ENCODE measurements at places on chromosomes 2 and 18.
A peak's percentile ranks its signal among the peaks of the same experiment; 100 is the strongest.

GRCh38 chr2:7014174-7014640, 97.0 kb downstream of the RNF144A start:
- no peak for DNase-seq

DNA sequence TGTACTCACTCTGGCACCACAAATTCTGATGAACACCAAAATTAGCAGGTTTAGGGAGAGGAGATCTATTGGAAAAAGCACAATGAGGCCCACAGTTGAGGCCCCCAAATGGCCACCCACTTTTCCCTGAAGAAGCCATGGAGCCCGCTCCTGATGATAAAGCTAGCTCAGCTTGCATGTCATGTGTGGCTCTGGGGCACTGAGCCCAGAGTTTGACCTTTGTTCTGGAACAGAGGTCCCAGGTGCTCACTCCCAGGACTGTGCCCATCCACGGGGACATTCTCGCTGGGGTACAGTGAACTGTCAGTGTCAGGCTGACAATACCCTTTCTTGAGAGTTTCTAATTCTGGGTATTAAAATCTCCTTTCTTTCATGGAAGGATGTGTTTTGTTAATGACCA, 36.2 kb downstream of the XDH start:
- no peak for DNase-seq

DNA sequence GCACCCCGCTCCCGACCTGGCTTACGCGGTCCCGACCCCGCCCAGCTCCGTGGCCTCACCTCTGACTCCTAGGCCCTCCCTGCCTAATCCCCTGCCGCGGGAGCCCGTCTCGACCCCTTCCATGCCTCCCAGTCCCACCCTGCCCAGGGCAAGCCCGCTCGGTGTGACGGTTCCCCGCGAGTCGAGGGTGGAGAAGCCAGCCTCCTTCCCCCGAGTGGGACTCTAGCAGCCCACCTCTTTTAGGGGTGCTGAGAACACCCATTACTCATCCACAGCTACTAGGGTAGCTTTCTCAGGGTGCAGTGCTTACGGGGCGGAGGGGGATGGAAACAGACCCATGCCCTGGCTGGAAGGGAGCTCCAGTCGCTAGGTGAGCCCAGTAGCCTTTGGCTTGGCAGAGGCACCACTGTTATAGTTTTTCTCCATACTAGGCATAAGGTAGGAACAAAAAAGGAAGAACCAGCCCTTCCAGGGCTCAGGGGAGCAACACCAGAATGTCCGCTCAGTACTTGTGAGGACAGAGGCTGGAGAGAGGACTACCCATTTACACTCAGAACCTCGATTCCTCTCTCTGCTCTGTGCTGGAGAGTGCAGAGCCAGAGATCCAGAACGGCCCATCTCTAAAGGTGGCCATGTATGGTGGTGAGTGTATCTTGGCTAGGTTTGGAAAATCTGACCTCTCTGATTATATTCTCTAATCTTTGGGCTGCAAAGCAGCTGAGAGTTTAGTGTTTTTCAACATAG, 606 bp downstream of the AGBL5 start:
- peak; percentile 59 for DNase-seq

DNA sequence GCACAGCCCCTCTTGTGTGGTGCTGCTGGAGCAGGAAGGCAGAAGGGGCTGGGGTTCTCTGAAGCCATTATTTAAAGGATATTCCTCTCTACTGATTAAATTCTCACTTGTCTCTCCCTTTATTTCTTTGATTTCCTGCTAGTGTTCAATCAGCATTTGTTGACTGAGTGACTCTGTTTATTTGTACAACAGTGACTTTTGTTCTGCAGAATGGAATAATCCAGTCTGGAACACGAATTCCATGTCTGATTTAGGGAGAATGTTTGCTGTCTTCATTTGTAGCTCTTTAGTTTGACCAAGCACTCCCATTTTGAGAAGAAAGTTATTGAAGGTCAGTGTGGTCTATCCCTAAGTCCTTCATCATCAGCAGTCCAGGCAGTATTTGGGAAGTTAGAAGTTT, 141.2 kb downstream of the SETBP1 start:
- no peak for DNase-seq

DNA sequence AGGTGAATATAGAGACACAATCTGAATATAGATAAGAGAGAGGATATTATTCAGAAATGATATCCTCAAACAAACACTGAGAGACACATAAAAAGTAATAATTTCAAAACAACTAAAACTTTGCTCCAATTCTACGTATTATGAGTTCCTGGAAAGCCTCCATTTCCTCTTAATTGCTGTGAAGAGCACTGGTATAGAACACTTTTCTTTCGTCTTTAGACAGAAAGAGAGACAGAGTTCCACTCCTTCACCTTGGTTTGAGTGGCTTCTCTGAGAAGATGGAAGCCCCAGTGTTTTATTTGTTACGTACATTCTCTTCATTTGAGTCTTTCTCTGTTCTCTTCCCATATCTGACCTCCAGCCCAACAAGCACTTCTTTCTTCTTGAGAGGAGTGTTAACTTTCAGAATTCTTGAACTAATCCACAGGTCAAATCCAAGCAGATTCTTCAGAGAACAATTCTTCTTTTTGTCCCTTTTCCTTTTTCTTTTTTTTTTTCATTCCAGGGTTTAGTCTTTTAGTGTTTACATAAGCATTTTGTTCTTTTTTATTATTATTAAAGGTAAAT, 6.4 kb upstream of the PIK3C3 start:
- no peak for DNase-seq

GRCh38 chr2:7774481-7774880, 857.3 kb downstream of the RNF144A start:
- no peak for DNase-seq

GRCh38 chr18:23291456-23292205, 156.3 kb downstream of the CABLES1 start:
- no peak for DNase-seq

- DNase-seq = no peak
Measured at GRCh38 chr2:6841537-6842287, 24.0 kb downstream of the CMPK2 start.

- no peak for DNase-seq
Measured at GRCh38 chr2:190922376-190922775, 41.8 kb downstream of the GLS start.

DNA sequence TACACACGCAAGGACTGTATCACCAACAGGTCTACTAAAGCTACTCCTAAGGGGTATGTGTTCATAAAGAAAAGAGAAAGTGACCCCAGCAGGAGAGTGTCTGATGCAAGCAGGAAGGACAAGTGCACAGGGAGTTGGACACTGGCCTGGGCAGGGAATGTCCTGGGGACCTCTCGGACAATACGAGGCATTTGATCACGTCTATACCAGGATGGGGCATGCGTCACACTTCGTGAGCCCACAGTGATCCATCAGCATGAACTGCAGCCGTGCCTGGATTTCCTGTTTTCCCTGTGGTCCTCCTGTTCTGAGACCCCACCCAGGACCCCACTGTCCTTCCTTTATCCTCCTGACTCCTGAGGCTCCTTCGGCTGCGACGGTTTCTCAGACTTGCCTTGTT, 113.9 kb downstream of the HDAC4 start:
- DNase-seq = no peak

DNA sequence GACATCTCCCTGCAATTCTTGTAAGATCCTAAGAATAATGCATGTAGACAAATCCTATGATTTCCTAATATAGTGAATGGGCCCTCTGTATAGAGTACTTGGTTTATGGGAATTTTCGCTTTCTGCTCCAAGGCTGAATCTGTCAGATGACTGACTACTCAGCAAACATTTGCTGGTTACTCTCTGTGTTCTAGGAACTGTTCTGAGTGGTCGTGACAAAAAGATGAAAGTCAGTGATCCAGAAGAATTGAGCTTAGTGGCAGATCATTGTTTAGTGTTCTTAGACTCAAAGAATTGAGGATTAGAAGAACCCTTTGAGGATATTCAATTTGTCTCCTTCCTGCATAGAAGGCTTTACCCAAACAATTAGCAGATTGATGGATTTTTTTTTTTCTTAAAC, 10.0 kb downstream of the XRCC5 start:
- DNase-seq = no peak

DNA sequence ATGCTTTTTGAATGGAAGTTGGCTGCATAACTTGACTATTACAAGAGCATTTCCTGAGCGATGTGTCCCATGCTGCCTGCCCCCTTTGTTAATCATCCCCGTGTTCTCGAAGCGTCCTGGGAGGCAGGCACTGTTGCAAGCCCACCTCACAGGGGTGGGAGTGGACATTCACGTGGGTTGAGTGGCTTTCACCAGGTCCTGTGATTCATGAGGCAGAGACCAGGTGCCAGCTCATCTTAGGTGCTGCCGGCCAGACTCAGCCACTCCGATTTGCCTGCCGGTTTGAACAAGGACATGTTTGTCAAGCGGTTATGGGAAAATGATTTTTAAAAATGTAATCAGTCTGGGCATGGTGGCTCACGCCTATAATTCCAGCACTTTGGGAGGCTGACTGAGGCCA, 112.5 kb downstream of the ZNF532 start:
- DNase-seq = no peak

- no peak for DNase-seq
Measured at GRCh38 chr2:192030289-192030688, 164.4 kb downstream of the TMEFF2 start.

- DNase-seq = no peak
Measured at GRCh38 chr18:8957731-8958130, 144.8 kb upstream of the NDUFV2 start.

GRCh38 chr18:3015204-3015592, 2.3 kb upstream of the LPIN2 start:
- DNase-seq = no peak

GRCh38 chr2:180987146-180987545, 6.7 kb downstream of the UBE2E3 start:
- no peak for DNase-seq

DNA sequence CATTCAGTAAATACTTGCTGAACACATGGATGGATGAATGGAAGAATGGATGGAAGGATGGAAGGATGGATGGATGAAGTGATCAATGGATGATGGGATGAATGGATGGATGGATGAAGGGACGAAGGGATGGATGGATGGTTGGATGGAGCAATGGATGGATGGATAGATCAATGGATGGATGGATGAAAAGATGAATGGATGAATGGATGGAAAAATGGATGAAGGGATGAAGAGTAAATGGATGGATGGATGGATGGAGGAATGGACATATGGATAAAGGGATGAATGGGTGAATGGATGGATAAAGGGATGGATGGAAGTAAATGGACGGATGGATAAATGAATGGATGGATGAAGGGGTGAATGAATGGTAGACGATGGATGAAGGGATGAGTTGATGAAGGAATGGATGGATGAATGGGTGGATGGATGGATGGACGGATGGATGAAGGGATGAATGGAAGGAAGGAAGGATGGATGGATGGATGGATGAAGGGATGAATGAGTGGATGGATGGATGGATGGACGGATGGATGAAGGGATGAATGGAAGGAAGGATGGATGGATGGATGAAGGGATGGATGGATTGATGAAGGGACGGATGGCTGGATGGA, 13.9 kb upstream of the ID2 start:
- no peak for DNase-seq

- no peak for DNase-seq
Measured at GRCh38 chr2:68870215-68870614, 982 bp downstream of the BMP10 start.

GRCh38 chr2:229910832-229911412, 10.9 kb downstream of the TRIP12 start:
- DNase-seq = no peak

Measured in activated CD8-positive, alpha-beta memory T cell treated with anti-CD3 and anti-CD28 coated beads, Interleukin-2, amount 50 U/mL, for 4 hours (primary cell).